ENCODE measurements at places on chromosomes 4 and X.

- no peak for DNase-seq
Observed at GRCh38 chr4:101693842-101694398, 96.6 kb upstream of the BANK1 start.

DNA sequence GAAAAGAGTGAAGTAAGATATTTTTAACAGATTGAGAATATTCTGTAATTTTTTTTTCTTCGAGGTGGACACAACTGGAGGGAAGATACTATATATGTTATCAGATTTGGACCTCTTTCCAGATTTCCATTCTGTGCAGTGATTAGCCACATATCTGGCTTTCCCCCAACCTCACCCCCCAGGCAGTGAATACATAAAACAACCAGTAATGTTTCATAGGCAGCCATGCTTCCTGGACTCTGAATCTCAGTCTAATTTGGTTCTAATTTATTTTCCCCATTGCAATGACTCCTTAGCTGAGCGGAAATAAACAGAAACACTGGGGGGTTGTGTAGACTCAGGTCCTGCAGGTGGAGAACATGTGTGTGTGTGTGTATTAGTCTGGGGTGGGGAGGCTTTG lies 226.5 kb downstream of the FBXW7 start:
- no peak for DNase-seq

GRCh38 chr4:5710961-5711478 lies at the start of gene EVC:
TSS of gene EVC (plus strand) at chr4:5711201. CDS start at chr4:5711381, 180 bp downstream.
- DNase-seq: peak; percentile 18

DNA sequence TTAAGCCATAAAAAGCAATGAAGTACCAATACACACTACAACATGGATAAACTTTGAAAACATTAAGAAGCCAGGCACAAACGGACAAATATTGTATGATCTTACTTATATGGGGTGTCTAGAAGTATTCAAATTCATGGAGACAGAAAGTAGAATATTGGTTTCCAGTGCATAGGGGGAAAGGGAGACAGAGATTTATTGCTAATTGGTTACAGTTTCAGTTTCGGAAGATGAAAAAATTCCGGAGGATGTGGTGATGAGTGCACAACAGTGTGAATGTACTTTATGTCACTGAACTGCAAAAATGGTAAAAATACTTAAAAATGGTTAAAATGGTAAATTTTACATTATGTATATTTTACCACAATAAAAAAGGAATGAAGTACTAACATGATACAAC lies 5.1 kb upstream of the PRDX4 start:
- DNase-seq: no peak

GRCh38 chr4:164239976-164240375 lies 514.0 kb upstream of the SMIM31 start:
- DNase-seq: no peak

- no peak for DNase-seq
Observed at GRCh38 chr4:25172961-25173915, 13.0 kb upstream of the SEPSECS start.

- no peak for DNase-seq
Observed at GRCh38 chr4:167775375-167775774, 317.0 kb upstream of the ANXA10 start.

- no peak for DNase-seq
Observed at GRCh38 chr4:165738571-165738970, 134.5 kb upstream of the TLL1 start.

GRCh38 chr4:53365486-53366300 lies at the start of gene SCFD2:
TSS of gene SCFD2 (minus strand) at chr4:53366061.
- peak; percentile 93 for DNase-seq

- DNase-seq: no peak
Observed at GRCh38 chr4:84892950-84893349, 73.5 kb downstream of the WDFY3 start.

GRCh38 chr4:68591204-68591603 lies 15.1 kb upstream of the UGT2B17 start:
- no peak for DNase-seq

DNA sequence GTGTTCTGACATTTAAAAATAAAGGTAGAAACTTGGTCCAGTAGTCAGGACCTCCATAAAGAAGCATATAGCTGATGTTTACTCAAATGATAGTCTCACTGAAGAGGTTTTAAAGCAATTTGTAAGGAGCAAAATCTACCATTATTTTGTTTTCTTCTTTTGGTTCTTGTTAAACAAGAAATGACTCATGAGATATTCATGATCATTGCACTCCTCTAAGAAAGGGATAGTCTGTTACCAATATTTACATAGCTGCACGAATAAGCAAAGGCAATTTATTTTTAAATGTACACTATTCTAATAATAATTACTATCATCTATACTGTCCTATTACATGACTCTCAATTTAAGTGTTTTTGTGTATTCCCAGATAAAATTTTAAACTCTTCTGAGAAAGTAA lies 397.9 kb downstream of the FAM47B start:
- no peak for DNase-seq

DNA sequence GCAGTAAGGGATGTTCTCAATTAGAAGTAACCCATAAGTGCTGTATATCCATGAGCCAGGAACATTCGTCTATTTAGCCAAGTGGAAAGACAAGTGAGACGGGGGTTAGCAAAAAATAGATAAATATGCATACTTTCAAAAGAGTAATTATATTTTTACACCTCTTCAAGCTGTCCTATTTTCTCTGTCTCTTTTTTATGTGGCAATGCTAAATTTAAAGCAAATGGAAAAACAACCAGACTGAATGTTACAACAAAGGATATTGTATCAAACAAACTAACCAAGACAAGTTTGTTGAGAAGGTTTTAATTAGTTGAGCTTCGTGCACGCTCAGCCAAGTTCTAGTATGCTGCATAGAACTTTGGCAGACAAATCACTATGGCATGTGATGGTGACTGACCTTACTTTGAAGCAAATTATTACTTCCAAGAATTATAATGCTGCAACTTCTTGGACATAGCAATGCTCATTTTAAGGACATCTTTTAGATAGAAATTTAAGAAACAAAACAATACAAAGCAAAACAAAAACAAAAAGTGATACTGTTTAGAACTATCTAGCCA lies 61.4 kb upstream of the TMEM150C start:
- DNase-seq: no peak

DNA sequence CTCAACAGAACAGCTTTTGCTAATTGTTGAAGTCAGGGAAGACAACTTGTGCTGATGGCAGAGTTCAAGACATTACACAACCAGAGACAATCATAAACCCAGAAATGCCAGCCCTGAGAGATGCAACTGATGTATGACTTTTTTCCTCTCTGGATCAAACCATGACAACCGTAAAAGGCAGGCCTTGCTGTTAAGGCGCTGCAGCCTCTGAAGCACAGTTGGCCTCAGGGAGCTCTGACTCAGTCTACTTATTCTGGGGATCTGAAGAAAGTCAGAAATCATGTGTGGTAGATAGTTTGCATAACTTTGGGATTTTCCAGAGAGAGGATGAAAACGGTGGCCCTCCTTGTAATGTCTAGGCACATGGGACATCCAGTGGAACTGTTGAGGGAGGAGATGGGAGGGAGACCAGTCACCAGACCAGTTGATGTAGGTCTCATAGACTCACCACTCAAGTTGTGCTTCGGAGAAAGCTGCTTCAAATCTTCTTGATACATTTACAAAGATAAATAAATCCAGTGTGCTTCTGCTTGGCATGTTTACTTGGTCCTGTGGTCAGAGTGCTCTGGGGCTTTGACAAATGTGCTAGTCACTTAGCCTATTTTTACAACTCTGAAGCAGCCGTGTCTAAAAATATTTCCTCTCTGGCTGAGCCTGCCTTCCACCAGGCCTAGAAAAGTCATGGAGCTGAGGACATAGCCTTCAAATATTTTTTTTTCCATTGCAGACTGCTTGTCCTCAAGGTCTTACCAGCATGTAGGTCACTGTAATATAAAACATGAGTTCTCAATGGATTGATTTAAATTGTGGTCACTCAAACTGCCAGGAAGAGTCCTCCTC lies 7.5 kb downstream of the HADH start:
- DNase-seq: no peak

- DNase-seq: no peak
Observed at GRCh38 chr4:168167714-168168284, 75.5 kb downstream of the ANXA10 start.

- DNase-seq: peak; percentile 33
Observed at GRCh38 chr4:40228497-40229365, 31.9 kb downstream of the RHOH start.

GRCh38 chr4:3269991-3270611 lies 21.1 kb downstream of the MSANTD1 start:
- no peak for DNase-seq

DNA sequence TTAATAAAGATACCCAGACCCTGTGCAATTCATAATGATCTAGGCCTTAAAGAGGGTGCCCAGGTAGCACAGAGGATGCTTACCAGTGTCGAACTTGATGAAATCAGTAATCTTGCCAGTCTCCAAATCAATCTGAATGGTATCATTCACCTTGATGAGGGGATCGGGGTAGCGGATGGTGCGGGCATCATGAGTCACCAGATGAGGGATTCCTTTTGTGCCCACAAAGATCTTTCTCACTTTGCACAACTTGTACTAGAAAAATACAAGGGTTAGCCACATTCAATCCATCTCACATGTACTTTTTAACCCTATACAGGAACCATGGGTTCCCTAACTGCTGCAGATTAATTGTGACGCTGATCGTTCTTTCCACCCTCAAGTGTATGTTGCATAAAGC lies 3.3 kb downstream of the RPS4X start:
- DNase-seq: peak; percentile 7

- DNase-seq: no peak
Observed at GRCh38 chrX:9310616-9311015, 154.2 kb upstream of the TBL1X start.

DNA sequence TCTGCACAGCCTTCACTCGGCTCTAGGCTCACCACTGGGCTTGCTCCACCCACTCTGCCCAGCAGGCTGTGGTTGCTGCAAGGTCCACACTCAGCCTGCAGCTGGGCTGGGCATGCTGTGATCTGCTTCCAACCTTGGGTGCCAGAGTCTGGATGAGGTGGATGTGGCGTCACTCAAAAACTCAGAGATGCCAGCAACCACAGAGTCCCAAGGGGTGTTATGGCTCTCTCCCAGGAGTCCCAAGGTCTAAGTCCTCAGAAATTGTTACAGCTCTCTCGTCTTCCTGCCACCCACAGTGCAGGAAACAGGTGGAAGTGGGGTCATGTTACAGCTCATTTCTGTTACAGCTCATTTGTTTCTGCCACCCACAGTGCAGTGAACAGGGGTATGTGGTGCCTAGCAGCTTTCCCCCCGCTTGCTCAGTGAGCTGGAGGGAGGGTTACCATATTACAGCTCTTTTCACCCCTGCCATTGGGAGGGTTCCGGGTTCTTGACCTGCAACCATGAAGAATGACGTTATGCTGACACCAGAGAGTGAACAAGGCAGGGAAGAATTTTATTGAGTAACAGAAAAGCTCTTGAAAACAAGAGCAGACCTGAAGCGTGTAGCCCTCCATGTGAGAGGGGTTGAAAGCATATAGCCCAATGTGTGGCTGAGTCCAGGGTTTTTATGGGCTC lies 893.9 kb downstream of the PCDH7 start:
- DNase-seq: no peak

- no peak for DNase-seq
Observed at GRCh38 chr4:54840992-54841768, 183.4 kb downstream of the KIT start.

GRCh38 chr4:173475751-173476150 lies 54.3 kb downstream of the HAND2 start:
- no peak for DNase-seq

- DNase-seq: no peak
Observed at GRCh38 chr4:70895405-70895804, 6.8 kb upstream of the MOB1B start.

DNA sequence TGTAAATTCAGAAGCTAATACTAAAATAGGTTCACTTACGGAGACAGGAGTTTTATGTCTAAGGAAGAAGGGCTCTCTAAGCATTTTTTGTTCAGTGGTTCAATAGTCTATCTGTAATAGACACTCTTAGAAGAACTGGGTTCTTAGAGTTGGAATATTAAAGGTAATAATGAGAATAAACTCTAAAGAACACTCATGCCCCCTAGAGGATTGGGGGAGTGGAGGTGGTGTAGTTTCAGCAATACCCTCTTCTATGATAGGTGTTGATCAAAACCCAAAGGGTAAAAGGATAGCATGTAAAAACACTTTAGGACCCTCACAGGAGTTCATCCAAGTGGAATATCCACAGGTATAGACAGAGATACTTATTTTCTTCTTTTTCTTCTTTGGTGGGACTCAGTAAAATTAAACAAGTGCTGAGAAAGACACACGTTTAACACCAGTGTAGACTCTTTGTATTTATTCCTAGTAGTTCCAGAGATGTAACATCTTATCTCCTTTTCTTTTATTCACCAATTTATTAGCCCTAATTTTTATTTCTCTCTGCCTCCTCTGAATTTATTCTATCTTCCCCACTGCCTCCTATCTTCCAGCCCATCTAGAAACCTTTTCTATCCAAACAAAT lies 25.7 kb upstream of the MND1 start:
- no peak for DNase-seq

DNA sequence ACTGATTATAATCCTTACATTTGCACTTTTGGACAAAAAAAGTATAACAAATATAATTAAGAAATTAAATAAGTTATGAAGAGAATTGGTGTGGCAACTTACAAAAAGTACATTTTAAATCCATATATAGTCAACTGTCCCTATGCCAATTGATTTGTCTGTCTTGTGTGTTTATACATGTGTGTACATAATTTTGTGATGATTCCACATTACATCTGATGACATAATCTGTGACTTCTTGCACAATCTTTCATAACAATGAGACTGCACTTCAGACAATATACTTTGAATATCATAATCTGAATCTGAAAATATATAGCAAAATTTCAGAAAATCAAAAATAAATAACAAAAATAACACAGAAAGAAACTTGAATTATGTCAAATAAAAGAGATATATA lies 953.4 kb downstream of the FAT4 start:
- no peak for DNase-seq

DNA sequence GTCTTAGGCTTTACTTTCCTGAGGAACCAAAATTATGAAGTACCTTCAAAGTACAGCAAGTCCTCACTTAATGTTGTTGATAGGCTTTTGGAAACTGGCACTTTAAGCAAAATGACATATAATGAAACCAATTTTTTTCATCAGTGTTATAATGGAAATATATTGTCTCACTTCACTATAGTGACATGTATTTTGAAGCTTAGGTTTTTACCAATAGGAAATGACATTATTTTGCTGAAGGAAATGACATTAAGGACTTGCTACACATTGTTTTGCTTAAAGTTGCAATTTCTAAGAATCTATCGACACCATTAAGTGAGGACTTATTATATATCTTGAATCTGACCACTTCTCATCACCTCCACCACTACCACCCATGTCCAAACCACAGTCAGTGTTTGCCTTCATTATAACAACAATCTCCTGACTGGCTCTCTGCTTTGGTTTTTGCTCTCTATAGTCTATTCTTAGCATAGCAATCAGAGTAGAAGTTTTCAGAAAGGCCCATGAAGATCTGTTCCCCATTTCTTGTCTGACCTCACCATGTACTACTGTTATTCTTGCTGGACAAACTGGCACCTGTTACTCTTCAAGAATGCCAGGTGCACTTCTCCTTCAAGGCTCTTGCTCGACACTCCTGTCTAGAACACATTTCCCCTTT lies 311.2 kb downstream of the BMPR1B start:
- DNase-seq: no peak
